Hematopoietic multipotent progenitor cell treated with erythropoietin and hydrocortisone succinate and interleukin-3 and kit ligand, for 6 days (in vitro differentiated cells): ENCODE measurements at places on chromosomes 2 and 18.

- DNase-seq = no peak
Measured at GRCh38 chr18:34219651-34220050, 5.1 kb downstream of the NOL4 start.

- DNase-seq = no peak
Measured at GRCh38 chr2:155125585-155126230, 427.2 kb downstream of the KCNJ3 start.

DNA sequence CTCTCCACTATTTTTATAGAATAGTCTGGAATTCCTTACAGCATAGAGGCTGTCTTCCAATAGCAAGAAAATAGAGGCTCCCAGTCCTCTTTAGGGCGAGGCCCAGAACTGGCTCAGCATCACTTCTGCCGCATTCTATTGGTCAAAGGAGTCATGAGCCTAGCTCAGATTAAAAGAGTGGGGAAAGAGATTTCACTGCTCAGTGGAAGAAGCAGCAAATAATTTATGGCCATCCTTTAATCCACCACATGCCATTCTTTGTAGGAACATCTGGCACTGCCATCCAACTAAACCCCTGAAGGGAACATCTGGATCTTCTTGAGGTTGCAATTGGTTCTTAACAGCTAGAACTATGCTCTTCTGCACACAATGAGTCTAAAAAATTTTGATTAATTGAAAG, 43.4 kb upstream of the NEUROD1 start:
- no peak for DNase-seq

DNA sequence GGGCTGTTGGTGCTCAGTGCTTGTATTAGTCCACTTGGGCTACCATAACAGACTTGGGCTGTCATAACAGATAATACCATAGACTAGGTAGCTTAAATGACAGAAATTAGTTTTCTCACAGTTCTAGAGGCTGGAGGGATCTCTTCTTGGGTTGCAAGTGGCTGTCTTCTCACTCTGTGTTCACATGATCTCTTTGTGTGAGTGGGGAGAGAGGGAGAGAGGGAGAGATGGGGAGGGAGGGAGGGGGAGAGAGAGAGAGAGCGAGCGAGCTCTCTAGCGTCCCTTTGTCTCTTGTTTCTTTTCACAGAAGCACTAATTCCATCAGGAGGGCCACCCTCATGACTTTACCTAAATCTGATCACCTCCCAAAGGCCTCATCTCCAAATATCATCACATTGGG, 4.5 kb upstream of the XRCC5 start:
- DNase-seq = no peak

DNA sequence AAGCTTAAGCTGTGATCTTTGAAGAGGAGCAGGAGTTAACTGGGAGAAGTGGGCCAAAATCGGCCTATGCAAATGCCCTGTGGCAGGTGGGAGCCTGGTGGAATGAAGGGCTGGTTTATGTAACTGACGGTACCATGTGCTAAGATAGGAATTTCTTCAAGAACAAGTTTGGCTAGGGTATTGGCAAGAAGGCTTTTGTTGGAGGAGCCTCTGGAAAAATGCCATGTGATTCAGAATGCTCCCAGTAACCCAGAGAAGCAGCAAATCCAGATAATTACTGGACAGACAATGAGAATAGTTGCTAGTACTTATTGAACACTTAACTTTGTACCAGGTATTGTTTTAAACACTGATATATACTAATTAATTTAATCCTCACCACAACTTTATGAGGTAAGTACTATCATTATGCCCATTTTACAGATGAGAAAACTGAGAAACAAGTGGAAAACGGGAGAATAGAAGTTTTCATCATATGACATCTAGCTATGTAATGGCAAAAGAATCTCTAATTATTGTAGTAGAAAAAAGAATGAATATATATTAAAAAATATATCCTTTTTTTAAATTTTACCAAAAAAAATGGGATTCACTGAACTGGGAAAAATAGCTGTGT, 9.1 kb upstream of the FAM124B start:
- DNase-seq = no peak

DNA sequence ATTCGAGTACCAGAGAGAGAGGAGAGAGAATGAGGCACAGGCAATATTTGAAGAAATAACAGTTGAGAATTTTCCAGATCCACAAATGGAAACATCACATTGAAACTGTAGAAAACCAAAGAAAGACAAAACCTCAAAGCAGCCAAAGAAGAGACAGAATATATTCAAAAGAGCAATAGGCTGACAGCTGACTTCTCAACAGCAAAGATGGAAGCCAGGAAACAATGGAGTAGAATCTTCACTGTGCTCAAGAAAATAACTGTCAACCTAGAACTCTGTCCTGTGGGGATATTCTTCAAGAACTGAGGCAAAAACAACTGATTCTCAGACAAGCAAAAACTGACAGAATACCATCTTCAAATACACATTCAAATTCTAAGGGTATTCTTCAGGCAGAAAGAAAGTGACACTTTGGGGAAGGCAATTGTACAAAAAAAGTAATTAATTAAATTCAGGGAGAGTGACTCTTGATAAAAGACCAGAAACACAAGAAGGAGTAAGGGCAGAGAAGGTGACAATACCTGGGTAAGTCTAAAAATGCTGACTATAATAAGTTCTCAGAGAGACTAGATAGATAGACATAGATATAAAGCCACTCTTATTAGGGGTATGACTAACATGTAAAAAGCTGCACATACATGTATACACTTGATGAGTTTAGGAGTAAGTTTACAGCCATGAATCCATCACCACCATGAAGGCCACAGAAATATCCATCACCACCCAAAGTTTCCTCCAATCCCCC, 25.6 kb downstream of the ANKMY1 start:
- DNase-seq = peak; percentile 23

- no peak for DNase-seq
Measured at GRCh38 chr2:170405326-170405725, 227.4 kb downstream of the MYO3B start.

GRCh38 chr2:134079373-134079772, 174.5 kb upstream of the MGAT5 start:
- no peak for DNase-seq

GRCh38 chr2:234521536-234521935, 24.7 kb upstream of the ARL4C start:
- no peak for DNase-seq

- no peak for DNase-seq
Measured at GRCh38 chr2:43267381-43267780, 41.0 kb upstream of the ZFP36L2 start.

DNA sequence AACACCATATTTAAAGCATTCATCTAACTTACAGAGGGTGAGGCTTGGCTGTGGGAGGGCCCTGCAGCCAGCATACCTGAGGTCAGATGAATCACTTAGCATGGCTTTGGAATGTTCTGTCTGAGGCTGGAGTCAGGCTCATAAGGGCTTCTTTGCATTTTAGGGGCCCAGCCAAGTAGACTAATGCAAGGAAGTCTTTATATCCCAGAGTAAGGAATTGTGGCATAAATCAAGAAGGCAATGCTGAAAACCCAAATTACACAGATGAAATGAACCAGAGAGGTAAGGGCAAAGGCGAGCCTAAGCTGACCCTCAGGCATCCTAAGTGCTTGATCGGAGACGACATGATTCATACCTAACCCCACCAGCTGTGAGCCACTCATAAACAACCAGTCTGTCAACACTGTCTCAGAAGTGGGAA, 383.6 kb downstream of the DCC start:
- no peak for DNase-seq

DNA sequence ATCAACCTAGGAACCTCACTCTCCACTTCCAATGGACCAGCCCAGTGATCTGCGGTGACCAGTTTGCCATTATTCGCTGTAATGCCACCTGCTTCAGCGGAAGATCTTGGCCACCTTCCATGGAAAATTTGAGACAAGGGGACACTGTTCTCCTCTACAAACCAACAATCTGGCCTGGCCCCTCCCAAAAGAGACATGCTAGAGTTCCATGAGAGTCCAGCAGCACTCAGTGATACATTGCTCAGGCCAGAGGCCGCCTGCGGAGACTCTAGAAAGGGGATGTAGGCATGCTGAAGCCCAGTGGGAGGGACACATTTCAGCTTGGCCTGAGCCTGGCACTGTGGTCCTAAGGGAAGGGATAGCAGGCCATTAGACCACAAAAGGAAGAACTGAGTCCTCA, 58.3 kb downstream of the COL6A3 start:
- no peak for DNase-seq

DNA sequence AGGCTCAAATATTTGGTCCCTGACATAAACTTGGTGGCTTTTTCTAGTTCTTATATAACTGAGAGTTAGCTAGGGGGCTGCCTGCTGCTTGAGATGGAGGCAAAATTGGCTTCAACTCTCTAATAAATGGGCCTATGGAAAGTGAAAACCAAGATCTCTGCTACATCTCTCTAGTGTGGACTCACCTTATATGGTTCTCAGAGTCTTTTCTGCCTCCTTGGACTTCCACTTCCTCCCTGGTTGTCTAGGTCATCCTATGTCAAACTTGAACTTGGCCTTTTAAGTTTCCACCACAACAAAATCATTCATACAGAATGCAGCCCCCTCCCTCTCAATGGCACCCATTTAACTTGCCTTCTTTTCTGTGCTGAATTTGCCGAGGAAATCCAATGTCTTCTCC, 23.9 kb upstream of the ARHGAP25 start:
- DNase-seq = no peak

- DNase-seq = no peak
Measured at GRCh38 chr2:27717070-27717795, 53.5 kb downstream of the SLC4A1AP start.

- DNase-seq = peak; percentile 28
Measured at GRCh38 chr18:54776282-54776977, 51.8 kb upstream of the RAB27B start.

DNA sequence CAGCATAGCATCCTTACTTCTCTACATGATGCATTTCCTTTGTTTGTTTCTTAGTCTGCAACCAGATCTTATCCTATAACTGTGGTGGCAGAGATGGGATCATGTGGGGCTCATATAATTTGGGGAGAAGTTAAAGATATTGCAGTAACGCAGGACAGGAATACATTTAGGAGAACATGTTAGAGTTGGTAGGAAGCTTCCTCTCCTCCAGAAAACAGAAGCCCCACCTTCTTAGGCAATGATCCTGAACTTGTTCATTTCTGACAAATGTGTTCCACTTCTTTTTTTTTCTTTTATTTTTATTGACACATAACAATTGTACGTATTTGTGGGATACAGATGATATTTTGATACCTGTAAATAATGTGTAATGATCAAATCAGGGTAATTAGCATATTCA, 99.9 kb downstream of the VSNL1 start:
- DNase-seq = no peak

GRCh38 chr2:232502911-232503808, 15.5 kb upstream of the ECEL1 start:
- DNase-seq = no peak

GRCh38 chr2:216236486-216236885, 127.3 kb downstream of the XRCC5 start:
- no peak for DNase-seq

- DNase-seq = no peak
Measured at GRCh38 chr2:217356781-217357180, 496.9 kb upstream of the TNP1 start.

DNA sequence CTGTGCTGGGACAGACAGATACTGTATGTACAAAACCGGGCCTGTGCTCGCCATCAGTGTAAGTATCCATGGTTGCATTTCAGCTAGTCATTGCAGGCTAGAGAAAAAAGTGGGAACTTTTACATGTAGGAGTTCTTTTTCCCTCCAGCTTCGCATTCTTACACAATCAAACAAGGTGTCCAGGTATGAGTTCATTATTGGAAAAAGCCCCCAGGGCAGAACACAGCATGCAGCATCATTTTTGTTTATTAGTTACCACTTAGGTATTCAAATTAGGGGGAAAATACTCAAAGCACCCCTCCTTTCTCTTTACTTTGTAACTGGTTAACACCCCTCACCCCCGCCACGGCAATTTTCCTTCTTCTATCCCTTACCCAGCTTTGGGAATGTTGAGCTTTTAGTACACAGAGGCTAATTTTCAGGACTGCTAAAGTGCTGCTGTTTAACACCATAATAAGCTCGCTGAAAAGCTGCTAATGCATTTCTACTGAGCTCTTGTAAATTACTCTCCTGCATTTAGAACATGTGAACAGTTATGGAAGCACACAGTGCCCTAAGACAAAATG, 13.6 kb downstream of the UPP2 start:
- no peak for DNase-seq

DNA sequence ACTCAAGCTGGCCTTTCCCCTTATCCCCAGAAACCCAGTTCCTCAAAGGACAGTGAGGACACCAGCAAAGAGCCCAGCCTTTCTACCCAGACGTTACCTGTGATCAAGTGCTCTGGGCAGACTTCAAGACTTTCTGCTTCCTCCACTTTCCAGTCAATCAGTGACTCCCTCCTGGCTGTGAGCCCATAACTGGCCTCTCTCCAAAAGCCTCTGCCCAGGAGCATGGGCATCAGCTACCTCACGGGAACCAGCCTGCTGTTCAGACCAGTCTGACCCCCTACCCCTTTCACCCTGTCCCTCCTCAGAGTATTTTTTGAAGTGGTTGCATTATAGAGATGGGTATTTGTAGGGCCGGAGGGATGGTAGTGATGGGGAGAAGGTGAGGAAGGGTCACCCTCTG, 27.7 kb upstream of the CYP27A1 start:
- no peak for DNase-seq

GRCh38 chr18:25229081-25229480, 122.9 kb downstream of the ZNF521 start:
- DNase-seq = peak; percentile 98

- no peak for DNase-seq
Measured at GRCh38 chr2:168432565-168433186, 23.4 kb upstream of the CERS6 start.

- no peak for DNase-seq
Measured at GRCh38 chr2:44110444-44110843, 58.2 kb upstream of the PPM1B start.

DNA sequence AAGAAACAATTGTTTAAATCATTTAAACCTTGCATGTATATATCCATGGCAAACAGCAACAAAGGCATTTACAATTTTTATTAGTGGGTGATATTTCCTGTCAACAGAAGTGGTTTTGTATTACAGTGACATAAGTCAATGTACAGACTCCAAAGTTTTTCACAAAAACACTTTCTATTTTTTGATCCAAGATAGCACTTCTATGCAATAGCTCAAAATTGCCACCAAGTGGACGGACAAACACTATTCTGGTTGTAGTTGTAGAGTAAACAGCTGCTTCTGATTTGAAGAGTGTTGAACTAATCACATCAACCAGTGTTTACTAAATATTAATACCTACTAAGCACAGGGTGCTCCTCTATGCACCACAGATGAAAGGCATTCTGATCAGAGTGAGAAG, 421.4 kb downstream of the NCKAP5 start:
- DNase-seq = no peak

DNA sequence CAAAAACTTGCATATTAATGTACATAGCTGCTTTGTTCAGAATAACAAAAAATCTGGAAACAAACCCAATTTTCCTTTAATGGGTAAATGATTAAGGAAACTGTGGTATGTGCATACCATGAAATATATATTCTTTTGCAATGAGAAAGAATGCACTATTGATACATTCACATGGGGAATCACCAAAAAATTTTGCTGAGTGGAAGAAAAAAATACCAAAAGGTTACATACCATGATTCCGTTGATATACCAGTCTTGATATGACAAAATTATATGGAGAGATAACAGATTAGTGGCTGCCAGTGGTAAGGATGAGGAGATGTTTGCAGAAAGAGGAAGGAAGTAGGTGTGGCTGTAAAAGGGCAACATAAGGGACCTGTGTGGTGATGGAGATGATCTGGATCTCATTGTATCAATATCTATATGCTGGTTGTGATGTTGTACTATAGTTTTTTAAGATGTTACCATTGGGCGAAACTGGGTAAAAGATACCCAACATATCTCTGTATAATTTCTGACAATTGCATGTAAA, 54.6 kb upstream of the BCL2L11 start:
- peak; percentile 22 for DNase-seq
